ENCODE measurements at places on chromosomes 2 and 18. TPM values are rescaled to one million over a fixed set of nuclear protein-coding genes. Genes with fewer than 3 reads are reported as not detected.

The CNDP1 gene
- not detected for total RNA-seq

The MDH1B gene
- 0.68 TPM for total RNA-seq

The ALPP gene
- total RNA-seq = not detected

DNA sequence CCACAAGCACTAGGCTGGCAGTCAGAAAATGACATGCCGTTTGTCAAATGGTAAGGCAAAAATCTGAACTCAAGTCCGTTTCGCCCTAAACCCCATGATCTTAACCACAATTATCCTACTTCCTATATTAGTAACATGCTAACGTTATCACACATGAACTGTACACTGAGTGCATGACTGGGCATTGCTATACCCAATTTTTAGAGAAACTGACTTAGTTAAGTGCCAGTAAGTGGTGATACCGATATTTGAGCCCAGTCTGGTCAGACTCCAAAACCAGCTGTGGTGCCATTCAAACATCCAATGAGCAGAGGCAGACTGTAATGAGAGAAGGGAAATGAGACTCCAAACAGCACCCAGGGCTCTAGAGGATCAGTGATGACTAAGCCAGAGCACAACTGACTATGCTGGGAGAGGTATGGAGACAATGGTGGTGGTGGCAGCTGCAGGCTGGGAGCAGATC, 311.7 kb upstream of the PKDCC start:
- DNase-seq = no peak

DNA sequence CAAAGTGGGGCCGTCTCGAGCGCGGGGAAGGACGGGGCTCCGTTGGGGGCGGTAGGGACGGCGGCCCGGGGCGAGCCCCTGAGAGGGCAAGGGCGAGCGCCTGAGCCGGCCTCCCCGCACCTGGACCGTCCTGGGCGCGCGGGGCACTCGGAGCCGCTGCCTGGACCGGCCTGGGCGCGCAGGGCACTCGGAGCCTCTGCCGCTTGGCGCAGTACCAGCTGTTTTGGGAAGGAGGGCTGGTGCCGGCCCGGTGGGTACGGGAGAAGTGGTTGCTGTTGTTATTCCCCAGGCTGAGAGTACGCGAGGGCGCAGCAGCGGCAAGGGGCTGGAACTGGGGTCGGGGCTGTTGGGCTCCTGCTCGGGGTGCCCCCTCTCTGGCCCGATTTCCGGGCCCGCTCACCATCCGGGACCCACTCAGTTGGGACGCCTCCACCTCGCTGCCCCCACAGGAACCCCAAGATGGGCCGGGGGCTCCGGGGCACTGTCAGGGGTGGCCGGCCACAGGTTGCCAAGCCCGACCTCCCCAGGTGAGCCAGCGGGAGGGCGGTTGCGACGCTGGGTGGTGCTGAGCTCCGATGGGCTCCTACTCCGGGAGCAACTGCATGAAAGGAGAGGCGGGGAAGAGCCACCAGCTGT, 579 bp downstream of the ARHGEF4 start:
- DNase-seq = peak; percentile 43

DNA sequence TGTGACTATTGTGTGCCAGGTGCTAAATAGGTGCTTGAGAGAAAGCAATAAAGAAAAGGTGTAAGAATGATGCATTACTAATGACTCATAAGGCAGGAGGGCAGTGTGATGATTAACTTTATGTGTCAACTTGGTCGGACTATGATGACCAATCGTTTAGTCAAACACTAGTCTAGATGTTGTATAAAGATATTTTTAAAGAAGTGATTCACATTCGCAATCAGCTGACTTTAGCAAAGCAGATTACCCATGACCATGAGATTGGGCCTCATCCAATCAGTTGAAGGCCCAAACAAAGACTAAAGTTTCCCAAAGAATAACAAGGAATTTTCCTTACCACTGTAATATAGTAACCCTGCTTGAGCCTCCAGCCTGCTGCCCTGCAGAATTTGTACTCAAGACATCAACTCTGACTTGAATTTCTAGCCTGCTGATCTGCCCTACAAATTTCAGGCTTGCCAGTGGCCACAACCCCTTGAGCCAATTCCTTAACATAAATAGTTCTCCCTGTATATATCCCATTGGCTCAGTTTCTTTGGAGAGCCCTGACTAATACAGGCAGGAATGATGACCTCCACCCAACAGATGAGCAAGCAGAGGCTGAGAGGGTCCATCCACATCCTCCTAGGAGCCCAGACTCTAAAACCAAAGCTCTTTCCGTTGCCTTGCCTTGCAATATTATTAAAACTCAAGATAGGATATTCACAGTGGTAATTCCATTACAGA, 132.6 kb downstream of the ACTR3 start:
- DNase-seq = no peak

- DNase-seq = no peak
Measured at GRCh38 chr2:71609029-71609428, 155.7 kb downstream of the DYSF start.

- no peak for DNase-seq
Measured at GRCh38 chr2:82282111-82282882, 1977.7 kb upstream of the LRRTM1 start.

The NEB gene
- 0.87 TPM for total RNA-seq

The SIX2 gene
- 0.65 TPM for total RNA-seq

GRCh38 chr2:5454051-5454390, 238.2 kb upstream of the SOX11 start:
- DNase-seq = no peak

GRCh38 chr2:119252186-119253113, 28.8 kb downstream of the STEAP3 start:
- no peak for DNase-seq

The DCC gene
- not detected for total RNA-seq

DNA sequence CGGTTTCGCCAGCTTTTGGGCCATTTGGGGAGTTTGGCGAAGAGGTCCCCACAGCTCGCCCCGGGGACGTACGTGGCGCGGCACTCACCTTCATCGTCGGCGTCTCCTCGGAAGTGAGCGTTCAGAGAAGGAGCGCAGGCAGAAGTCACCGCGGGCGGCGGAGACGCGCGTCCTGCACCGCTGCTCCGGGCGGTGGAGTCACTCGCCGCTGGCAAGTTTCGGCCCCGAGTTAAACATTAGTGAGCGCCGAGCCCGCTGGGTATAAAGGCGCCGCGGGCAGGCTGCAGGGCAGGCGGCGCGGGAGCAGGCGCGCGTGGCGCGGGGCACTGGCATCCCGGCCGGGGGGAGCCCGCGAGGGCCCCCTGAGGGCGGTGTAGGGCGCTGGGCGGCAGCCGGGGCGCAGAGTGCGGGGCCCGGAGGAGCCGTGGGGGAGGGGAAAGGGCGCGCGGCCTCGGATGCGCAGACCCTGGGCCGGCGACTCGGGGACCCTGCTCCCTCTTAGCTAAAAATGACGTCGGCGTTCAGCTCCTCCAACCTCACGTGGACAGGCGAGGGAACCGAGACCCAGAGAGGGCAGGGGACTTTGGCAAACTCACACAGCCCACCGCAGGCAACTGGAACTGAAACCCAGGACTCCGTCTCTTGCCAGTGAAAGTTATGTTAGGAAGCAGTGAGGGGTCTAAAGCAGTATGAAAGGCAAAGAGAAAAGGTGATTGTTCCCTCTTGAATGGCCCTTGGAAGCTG, at the start of gene DPP4:
Gene DPP4 (minus strand): TSS at position 328 of the 744 bp plus-strand sequence. CDS start 234 bp downstream, at position 94.
- DNase-seq = no peak

- DNase-seq = no peak
Measured at GRCh38 chr18:79760881-79761280, 36.9 kb upstream of the KCNG2 start.

The UBE2E3 gene
- total RNA-seq = 48.4 TPM

GRCh38 chr2:194698012-194698411, 959.0 kb upstream of the SLC39A10 start:
- no peak for DNase-seq

DNA sequence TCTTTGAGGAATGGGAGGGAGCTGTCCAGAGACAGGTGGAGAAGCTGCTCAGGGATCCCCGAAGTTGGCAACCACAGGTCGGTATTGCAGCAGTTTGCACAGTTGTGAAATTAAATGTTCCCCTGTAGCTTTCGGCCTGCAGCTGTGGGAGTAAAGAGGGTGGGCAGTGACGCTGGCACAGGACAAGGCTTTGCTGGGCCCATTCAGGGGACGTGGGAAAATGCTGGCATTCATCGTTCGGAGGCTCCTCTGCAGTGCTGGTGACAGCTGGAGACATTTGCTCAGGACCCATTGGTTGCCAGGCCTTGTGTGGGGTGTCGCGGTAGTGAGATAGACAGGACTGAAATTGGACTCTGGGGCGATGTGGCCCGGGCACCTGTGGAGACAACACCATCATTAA, 173.7 kb downstream of the MYCN start:
- no peak for DNase-seq

- DNase-seq = no peak
Measured at GRCh38 chr2:100212850-100213249, 70.5 kb upstream of the AFF3 start.

DNA sequence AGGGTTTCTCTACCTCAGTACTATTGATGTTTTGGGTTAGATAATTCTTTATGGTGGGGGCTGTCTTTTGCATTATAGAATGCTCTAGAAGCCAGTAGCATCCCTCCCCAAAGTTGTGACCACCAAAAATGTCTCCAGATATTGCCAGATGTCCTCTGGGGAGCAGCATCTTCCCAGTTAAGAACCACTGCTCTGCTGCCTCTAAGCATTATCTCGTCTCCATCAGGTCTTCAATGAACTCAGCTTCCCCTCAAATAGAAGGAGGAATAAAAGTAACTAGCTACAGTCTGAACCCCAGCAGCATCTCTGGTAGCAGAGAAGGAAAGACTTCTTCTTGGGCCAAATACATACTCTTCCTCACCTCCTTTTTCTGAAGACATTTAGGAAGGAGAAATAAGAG, 244.1 kb downstream of the AGPS start:
- DNase-seq = no peak

GRCh38 chr18:24019641-24020331, 5.2 kb downstream of the TTC39C start:
- DNase-seq = no peak

- no peak for DNase-seq
Measured at GRCh38 chr2:74238879-74239278, 40.5 kb downstream of the MTHFD2 start.

The DPP10 gene
- 0.05 TPM for total RNA-seq

The LPIN1 gene
- total RNA-seq = 64.6 TPM

The YPEL5 gene
- total RNA-seq = 67.5 TPM

GRCh38 chr18:56245866-56246580, 392.4 kb downstream of the TXNL1 start:
- no peak for DNase-seq

DNA sequence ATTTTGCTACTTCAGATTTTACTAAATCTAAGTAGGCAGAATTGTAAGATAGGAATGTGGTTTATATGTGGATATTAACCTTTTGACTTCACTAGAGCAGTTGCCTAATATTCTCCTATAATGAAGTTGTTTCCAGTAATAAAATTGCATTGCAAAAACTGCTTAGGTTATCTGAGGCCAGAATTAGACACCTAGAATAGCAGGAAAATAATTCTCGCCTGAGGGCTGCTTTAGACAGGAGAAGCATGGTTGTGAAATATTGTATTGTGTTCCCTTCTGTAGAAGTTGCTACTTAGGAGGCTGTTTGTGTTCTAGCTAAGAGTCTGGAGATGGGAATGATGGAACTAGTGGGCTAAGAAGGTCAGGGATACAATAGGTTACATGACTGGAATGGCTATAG, 146.3 kb downstream of the PLCL1 start:
- no peak for DNase-seq

- no peak for DNase-seq
Measured at GRCh38 chr2:241312082-241312481, 3.4 kb downstream of the HDLBP start.

- no peak for DNase-seq
Measured at GRCh38 chr2:191703079-191703725, 25.3 kb downstream of the NABP1 start.

- no peak for DNase-seq
Measured at GRCh38 chr2:3075991-3076340, 301.7 kb downstream of the EIPR1 start.

DNA sequence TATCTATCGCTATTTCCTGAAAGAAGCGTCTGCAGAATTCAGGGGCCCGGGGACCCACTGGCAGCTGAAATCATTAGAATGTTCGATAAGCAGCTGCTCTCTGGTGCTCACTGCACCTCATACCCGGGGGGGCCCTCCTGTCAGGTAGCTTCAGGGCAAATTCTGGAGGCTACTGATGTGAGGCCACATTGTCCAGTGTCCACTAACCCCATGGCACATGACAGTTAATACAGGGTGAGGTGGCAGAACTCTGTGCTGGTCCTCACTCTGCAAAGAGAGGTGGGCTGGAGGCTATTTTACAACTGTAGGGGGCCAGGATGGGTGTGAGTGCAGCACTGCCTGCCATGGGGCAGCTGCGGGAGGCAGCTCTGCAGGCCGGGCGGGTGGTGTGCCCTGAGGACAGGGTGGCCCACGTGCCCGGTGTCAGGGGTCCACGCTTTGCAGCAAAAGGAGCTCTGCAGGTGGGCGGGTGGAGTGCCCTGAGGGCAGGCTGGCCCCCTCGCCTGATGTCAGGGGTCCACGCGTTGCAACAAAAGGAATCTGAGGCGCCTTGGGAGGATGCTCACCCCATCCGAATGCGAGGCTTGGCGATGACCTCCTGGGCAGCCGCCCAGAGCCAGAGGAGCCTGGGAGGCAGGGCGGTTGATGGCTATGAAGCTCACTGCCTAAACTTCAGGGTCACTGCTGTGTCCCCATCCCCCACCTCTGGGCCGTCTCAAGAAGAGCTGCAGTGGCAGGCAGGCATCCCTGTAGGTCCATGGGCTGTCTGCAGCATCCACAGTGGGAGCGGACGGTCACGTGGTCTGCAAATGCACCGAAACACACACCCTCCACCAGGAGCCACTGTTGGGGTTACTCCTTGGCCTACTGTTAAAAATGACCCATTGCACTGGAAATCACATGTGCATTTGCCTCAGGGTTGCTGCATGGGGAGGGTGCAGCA, 207.0 kb upstream of the SALL3 start:
- DNase-seq = no peak

GRCh38 chr2:223072826-223073225, 20.8 kb downstream of the KCNE4 start:
- no peak for DNase-seq

- no peak for DNase-seq
Measured at GRCh38 chr18:73973972-73974371, 173.7 kb downstream of the FBXO15 start.

- no peak for DNase-seq
Measured at GRCh38 chr18:44893045-44893706, 212.5 kb downstream of the SETBP1 start.

DNA sequence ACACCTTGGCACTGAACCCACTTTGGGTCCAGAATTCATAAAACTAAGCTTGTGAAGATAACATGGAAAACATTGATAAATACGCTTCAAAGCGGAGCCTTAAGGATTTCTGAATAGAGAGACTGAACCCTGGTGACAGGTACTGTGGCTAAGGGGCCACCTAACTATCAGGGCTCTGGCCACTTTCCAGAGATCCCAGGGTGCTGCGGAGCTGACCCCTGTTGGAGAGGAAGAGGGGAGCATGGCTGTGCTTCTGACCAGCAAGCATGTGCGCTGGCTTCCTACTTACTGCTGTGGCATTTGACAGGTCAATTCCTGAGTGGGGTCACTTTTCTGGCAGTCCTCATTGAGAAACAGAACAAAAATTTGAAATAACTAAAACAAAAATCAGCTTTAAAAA, 228.3 kb downstream of the NAPG start:
- no peak for DNase-seq
